ENCODE measurements at places on chromosomes 12 and 14.
A peak's percentile ranks its signal among the peaks of the same experiment; 100 is the strongest.

DNA sequence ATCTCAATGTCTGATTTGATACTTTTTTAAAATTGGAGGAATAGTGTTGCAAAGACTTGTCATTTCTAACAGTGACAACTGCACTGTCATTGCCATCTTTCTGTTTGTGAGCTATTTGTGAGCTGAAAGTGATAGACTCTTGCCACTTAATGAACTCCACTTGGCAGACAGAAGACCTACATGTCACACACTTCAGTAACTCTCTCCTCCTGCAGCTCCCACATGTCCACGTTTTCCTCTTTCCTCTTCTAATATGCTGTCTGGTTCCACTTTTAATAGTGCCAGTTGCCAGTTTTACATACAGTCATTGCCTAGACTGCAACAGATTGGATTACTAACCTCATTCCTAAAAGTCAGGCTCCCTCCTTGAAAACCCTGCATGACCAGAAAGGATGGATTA is 121.5 kb downstream of the CAPZA3 start:
- no peak for DNase-seq

DNA sequence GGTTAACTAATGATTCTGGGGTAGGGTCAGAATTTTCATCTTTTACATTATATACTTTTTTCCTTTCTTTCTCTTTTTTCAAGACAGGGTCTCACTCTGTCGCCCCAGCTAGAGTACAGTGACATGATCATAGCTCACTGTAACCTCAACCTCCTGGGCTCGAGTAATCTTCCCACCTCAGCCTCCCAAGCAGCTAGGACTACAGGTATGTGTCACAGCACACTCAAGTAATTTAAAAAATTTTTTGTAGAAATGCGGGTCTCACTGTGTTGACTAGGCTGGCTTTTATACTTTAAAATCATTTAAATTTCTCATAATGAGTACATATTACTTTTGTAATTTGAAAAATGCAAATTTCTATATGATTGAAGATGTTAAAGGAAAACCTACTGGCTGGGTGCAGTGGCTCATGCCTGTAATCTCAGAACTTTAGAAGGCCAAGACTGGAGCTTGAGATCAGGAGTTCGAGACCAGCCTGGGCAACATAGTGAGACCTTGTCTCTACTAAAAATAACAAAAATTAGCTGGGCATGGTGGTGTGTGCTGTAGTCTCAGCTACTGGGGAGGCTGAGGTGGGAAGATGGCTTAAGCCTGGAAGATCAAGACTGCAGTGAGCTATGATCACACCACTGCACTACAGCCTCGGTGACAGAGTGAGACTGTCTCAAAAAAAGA is 25.7 kb downstream of the R3HDM2 start:
- DNase-seq, result no peak

- no peak for DNase-seq
These were observed 115.1 kb upstream of the SLC38A2 start for GRCh38 chr12:46487567-46488131.

- no peak for DNase-seq
These were observed 12.7 kb downstream of the TMED8 start for GRCh38 chr14:77364146-77364545.

DNA sequence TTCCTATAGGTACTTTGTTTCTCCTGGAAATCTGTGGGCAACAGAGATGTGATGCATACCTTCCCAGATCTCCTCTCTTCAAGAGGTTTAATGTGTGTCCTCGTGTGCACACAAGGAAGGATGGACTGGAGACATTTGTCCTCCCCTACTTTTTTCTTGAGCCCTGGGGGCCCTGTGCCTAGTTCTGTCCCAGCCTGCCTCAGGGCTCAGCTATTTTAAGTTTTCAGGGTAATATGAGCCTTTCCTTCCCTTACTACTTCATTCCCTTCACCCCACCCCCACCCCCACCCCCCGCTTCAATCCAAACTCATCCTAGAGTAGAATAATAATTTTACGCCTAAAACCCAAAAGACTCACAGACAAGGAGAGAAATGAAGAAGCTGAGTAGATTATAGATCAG is 446 bp downstream of the STAC3 start:
- no peak for DNase-seq

DNA sequence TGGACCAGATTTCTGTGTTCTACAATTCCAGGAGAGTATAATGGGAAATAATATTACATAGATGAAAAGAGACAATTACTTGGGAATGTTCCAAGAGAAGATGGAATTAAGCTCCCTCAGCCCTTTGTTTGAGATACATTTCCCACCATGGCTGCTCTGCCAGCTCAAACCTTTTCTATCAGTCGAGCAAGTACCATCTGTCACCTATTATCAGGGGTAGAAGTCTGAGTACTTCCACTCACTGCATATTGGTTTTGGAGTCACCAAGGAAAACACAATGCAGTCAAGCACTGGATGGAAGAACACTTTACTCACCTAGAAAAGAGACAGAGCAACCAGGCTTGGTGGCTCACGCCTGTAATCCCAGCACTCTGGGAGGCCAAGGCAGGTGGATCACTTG is 270.4 kb upstream of the FAR2 start:
- no peak for DNase-seq

DNA sequence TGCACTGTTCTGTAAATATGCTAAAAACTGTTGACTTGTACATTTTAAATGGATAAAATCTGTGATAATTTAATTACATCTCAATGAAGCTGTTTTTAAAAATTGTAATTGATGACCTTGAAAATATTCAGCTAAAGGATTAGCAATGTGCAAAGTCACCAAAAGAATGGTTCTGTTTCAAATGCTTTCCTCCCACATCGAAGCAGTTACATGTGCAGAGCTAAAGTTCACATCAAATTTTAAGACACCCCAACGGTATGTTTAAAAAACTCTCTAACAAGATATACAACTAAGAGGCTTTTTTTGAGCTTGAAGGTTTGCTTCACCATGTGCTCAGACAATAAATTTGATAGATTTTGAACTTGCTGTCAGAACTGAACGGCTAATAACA is 114.6 kb upstream of the KRAS start:
- DNase-seq, result no peak

DNA sequence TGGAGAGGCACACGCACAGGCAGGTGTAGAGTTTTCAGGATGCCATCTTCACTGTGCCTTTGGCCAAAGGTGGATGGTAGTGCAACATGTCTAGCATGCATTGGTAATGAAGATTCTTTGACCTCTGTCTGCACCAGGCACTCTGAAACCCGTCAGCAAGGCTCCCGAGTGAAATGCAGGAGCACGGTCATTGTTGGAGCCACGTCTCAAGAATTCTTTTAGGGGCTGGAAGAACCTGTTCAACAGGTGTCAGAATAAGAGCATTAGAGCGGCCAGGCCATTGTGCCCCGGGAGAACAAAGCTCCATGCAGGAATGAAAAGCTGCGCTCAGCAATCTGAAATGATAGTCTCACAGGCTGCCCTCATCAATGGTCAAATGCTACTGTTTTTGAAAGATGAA is 40.2 kb upstream of the DICER1 start:
- DNase-seq, result peak; percentile 97

DNA sequence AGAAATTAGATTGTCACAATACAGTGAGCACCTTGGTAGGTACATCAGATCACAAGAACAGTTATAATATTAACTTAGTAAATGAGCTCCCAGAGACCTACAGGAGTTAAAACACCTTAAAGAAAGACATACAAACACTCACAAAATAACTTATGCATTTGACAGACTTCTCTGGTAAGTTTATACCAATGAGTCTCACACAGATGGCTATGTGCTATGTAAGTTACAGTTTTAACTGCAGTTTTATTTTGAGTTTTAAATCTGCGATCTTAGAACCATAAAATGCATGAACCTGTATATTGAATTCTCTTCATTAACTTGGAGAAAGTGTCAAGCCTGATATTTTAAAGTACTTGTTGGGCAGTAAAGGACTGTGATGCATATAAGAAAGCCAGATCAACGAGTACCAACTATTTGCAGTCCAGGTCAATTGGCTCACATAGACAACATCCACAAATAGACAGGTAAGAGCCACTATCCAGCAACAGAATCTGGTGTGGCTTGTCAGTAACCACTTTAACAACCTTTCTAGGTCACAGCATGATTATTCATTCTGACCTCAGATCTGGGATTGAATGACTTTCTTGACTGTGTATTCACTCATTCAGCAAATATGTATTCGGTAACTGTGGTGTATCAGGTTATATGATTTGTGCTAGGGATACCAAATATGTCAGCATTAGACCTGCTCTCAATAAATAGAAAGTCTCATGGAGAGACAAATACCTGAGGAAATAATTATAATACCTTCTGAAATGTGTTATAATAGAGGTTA is 856.6 kb upstream of the MGAT4C start:
- no peak for DNase-seq

DNA sequence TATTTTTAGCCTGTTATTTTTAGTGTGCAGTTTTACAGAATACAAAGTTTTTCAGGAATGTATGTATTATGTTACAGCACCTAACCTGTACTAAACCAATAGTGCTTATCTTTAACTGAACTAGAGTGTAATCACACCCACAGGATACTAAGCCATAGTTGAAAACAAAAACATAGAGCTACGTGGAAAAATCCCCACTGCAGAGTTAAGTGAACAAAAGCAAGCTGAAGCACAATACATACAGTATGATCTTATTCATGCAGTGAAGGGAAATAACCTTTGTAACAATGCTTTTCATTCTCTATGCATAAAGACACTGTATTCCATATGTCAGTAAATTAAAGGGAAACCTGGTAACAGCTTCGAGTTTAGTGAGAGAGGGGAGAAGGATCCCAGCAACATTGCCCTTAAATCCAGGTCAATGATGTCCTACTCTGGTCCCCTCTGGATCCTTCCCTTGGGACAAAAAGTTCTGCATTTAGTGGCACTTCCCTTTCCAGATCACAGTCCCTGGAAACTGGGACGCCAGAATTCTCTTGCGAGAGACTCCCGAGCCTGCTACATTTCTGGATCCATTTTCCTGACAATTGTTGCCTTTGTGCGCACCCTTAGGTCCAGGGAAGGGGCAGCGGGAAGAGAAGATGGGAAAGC is 121.3 kb upstream of the CCND2 start:
- DNase-seq, result no peak

- DNase-seq, result no peak
These were observed 185.1 kb upstream of the VASH1 start for GRCh38 chr14:76576047-76576741.

- DNase-seq, result no peak
These were observed 191.2 kb upstream of the LMNTD1 start for GRCh38 chr12:25744313-25744712.

DNA sequence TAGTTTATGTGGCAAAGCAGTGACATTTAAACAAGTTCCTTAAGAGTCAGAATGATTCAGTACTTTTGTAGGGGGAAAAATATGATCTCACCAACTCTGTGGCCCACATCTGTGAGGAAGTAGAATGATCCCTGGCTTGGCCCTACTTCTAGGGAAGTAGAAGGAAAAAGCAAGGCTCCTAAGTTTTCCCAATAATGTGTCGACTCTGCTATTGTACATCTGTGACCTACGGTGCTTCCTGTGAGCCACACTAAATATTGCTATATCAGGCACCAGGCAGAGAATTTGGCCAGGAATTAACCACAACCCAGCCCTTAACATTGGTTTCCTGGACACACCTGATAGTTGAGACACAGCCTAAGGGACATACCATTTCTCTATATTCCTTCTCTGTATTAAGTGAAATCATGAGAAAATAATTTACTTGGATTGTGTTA is 9.3 kb upstream of the NID2 start:
- no peak for DNase-seq

GRCh38 chr12:102995372-102995771 is 37.9 kb downstream of the ASCL1 start:
- no peak for DNase-seq

GRCh38 chr14:100297320-100298300 is 8.6 kb downstream of the SLC25A29 start:
- DNase-seq, result peak; percentile 22

- peak; percentile 77 for DNase-seq
These were observed at the start of gene FBXL14 for GRCh38 chr12:1594261-1595025. TSS of gene FBXL14 (minus strand) at chr12:1594581. CDS start at chr12:1594066, 515 bp downstream.

DNA sequence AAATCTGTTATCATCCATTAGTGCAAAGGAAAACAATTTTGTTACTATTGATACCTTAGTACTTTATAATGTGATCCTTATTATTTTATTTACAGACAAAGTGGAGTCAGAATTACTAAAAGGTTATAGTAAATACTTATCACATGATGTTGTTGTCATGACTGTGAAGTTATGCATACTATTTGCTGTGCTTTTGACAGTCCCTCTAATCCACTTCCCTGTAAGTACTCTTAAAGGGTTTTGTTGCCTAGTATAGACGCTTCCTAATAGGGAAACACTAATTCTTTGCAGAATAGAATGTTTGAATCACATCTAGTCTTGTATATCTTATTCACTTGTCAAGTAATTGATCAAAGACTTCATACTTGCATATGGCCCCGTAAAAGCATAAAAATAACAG is 69.4 kb downstream of the SLC38A6 start:
- no peak for DNase-seq

DNA sequence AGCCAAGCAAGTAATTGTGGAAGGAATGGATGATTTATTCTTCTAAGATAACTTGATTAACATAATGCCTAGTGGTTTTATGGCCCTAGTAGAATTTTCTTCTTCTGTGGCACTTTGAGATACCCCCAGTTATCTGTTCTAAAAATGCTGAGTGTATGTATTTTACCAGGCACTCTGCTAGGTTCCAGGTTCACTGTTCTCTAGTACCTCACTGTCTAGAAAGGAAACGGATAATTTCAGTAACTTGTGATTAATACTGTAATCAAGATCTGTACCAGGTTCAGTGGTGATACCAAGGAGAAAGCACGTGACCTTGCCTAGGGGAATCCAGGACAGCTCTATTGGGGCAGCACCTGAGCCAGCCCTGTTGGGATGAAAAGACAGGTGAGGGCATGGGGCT is 8.0 kb downstream of the ANO6 start:
- no peak for DNase-seq

GRCh38 chr12:54197010-54197409 is 8.2 kb upstream of the SMUG1 start:
- DNase-seq, result no peak

DNA sequence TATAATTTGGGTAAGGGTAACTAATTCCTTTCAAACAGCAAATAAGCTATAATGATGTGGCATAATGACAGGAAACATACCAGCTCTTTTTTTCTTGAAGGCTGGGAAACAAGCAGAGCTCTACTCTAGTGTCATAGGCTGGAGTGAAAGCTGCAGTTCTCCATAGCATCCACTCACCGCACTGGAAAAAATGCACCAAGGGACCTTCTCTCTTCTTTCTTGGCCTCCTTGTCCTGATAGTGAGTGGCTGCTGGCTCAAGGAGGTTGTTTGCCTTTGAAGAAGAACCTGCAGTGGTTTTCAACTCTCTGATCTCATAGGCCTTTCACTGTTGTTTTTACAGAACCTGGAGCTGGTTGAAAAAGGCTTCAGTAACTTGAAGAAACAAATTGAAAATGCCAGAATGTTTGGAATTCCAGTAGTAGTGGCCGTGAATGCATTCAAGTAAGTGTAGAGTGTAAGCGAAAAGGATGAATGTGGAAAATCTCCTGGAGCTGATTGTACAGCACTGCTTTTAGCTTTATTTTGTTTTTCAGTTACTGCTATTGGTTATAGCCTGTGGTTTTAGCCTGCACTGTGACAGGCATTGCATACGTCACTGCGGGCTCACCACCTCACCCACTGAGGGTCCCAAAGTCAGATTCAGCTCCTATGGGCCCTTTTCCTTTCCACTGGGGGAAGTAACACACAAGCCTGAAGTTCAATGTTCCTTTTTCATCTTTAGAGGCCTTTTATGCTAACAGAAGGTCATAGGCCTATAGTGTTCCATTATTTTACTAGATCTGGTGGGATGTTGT is 17.2 kb upstream of the AKAP5 start:
- no peak for DNase-seq

Measured in T47D (cell line).